ENCODE measurements at places on chromosomes 16 and 17.

DNA sequence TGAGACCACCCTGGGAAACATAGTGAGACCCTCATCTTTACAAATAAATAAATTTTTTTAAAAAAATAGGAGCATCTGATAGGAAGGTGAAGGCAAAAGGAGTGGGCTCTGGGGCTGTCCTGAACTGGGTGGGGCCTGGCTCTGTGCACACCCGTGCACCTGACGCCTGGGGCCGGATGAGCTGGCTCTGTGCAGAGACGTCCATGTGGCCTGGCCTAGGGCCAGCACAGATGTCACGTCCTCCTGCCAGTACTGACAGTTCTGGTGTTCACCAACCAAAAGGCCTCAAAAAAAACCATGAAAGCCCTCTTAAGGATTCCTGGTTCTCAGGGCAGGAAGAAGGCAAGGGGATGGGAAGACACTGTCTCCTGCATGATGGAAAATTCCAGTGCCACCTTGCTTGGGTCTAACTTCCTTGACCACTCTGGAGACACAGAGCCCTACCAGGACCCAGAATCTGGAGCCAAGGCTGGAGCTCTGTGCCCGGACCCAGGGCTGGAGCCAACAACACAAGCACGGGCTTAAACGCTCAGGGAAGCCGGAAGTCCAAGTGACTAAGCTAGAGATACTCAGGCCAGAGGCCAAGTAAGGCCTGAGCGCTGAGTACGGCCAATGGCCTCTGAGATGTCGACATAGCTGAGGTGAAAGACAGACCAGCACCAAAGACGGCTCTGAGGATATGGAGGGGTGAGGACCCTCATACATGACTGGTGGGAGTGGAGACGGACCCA, 32.9 kb downstream of the COPRS start:
- no peak for DNase-seq

DNA sequence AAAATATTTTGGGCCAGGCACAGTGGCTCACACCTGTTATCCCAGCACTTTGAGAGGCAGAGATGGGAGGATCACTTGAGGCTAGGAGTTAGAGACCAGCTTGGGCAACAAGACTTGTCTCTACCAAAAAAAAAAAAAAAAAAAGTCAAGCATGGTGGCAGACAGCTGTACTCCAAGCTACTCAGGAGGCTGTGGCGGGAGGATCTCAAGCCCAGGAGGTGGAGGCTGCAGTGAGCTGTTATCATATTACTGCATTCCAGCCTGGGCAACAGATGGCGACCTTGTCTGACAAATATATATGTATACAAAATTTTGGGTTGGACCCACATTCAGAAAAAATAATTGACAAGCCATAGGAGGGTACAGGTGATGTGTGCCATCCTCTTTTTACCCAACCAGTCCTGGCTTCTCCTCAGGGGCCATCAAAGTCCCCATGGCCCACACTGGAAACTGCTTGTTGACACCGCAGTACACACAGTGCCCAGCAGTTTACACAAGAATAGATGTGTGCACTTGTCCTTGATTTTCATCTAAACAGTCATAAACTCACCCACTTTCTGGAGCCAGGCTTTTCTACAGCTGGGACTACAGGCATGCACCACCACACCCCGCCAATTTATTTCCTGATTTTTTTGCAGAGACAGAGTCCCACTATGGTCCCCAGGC, 1.7 kb downstream of the CES2 start:
- no peak for DNase-seq

DNA sequence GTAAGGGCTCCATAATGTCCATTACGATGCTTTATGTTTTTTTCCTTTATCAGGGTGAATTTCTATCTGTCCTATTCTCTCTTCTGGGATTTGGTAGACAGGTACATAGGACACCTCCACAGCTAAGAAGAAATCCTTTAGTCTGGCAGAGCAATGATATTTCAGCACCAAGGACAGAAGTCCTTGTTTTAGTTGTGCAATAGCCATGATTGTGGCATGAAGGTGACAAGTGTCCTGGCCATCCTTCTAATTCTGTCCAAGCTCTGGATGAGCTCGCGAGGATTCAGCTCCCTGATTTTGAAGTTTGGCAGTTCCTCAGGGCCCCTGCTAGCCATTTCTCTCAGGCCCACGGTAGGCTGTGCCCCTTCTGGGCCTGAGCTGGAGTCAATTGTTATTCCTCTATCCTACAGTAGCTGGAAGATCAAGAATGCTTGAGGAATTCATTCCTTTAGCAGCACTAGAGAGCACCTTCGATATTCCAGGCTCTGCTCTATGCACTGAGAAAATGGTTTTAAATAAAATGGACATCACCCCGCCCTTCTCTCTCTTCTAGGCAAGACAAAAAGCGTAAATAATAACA, 320.8 kb downstream of the XYLT1 start:
- no peak for DNase-seq

DNA sequence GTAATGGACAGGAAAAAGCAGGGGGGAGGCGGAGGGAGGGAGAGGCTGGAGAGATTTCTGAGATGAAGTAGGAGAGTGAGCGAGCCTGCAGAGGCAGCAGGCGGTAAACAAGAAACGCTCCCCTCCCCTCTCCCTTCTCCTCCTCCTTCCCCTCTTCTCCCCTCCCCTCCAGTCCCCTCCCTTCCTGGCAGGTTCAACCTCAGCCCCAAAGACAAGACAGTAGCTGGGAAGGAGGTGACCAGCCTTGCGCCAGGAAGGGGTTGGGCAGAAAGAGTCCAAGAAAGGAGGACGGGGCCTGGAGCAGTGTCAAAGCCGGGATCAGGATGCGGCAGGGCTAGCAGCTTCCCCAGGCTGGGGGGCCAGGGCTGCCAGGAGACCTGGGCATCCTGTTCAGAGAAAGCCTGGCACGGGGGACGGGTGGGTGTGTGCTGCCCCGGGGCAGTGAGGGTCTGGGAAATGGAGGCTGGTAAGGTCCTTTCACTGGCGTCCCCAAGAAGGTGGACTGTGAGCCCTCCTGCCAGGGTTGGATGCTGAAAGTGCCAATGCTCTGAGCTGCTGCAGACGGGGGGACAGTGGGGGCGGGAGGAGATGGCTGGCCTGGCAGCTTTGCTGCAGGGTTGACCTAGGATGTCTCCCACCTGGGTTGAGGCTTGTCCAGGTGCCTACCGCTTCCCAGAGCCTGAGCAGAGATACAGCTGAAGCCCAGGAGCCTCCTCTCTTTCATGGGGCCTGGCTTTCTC, 261.6 kb upstream of the TNRC6C start:
- no peak for DNase-seq

DNA sequence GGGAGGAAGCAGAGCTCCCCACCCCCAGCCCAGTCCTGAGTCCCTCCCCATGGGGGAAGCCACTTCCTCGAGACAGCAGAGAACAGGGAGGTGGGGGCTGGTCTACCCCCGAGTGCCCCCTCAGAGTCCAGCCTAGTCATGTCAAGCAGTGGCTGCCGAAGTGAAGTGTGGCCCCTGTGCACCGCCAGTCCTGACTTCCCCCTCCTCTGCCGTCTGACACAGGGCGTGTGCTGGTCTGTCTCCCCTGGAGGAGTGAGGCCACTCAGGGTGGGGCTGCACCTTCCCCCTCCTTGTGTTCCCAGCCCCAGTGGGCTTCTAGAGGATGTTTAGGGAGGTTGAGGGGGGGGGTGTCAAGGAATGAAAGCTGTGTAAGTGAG, 46.9 kb downstream of the MRC2 start:
- no peak for DNase-seq

All from astrocyte (in vitro differentiated cells and primary cell).